ENCODE measurements at places on chromosomes 3 and 15. TPM values are rescaled to one million over a fixed set of nuclear protein-coding genes. Genes with fewer than 3 reads are reported as not detected.

GRCh38 chr3:179929091-179929529 is 107.6 kb downstream of the PEX5L start:
- peak; percentile 64 for DNase-seq

DNA sequence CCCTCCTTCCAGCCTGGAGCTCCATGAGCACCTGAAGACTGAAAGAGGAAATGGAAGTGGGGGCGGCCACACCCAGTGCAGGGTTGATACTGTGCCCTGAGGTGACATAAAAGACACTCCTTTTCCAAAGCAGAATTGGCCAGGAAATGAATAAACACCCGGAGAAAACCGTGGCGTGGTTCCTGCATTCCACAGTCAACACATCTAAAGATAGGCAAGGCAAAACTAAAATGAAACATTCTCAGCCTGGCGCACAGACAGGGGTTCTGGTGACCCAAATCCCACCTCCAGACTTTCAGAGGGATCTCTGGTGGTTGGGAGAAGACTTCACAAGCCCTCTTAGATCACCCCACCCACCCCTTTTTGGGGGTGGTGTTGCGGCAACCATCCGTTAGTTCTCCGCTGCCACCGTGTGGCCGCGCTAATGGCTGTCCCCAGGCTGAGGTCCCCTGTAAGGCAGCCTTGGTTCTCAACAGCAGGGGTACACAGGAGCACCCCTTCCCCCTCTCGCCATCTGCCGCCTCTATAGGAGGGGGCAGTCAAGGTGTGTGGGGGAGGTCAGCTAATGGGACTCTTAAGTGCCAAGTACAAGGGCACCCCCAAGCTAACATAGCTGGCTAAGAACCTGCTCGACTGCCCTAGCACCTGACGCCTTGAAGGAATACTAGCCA is 2.5 kb upstream of the MST1R start:
- peak; percentile 46 for DNase-seq

DNA sequence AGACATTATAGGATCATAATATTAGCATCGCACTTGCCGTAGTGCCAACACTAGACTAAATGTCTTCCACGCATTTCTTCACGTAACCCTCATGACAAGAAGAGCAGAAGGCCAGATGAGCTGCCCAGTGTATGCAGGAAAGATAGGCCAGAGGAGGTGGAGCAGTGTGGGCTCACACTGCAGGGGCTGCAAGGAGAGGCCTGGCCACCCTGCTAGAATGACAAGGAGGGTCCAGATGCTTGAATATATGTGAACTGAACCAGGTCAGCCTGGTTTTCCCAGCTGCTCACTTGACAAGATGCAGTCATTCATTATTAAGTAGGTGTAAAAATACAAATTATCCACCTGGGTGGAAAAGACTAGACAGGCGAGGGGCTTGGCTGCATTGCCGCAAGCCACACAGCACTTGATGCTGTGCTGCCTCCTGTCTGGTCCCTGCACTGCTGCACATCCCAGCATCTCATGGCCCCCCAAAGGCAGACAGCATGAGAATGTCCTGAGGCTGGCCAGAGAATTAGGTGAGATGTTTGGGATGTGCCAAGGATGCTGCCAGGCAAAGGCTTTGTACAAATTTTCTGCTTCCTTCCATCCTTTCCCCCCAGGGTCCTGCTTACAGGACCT is 115.2 kb downstream of the NTRK3 start:
- no peak for DNase-seq

- no peak for DNase-seq
These were observed 106.8 kb downstream of the MBNL1 start for GRCh38 chr3:152375546-152375945.

Gene CCDC54
- not detected for total RNA-seq

All from neural crest cell (in vitro differentiated cells).